ENCODE measurements at places on chromosomes 2 and 18.

GRCh38 chr18:58900015-58900649 is 35.5 kb downstream of the ZNF532 start:
- DNase-seq: no peak

DNA sequence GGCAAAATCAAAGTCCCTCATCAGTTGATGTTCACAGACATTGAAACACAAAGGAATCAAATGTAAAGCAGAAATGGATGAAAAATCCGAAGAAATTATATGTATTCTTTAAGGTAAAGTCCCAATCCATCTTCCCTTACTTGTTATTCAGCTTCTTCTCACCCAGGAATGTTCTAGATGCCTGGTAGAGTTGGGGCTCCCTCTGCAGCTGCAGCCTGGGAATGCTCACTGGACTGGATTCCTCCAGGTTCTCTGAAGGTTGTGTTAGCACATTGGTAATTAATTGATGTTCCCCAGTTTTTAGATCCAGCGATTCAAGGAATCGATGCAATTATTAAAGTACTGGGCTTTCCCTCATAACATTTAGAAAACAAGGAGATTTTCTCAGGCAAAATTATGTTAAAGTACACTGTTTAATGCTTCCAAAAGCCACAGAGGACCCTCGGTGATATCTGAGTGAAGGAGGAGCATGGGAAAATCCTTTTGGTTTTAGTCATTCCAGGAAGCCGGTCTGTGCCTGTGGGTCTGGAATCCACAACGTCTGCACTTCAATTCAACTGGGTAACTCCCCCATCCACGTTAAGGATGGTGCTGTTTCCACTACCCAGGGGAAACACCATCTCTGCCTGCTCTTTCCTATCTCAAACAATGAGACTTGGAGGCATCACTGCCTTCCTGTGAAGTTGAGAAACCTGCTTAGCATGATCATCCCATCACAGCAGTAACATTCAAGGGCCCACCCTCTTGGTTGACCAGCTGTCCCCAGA is 22.0 kb downstream of the NTSR2 start:
- no peak for DNase-seq

DNA sequence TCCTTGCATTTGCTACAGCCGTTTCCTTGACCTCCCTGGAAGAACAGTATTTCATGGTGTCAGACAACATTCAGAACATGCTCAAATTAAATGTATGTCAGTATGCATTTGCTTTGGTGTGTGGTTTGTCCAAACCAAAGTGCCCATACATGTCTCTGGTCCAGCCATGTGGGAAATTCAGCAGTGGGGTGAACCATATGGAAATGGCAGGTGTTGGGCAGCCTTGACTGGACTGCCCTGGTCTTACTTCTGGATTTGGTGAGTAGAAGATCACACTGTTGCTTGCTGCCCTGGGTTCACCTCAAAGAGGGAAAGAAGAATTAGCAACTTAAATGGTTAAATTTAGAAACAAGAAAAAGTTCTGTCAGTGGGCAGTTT is 84.5 kb downstream of the MSH2 start:
- no peak for DNase-seq

GRCh38 chr2:104878863-104879512 is 25.1 kb downstream of the POU3F3 start:
- DNase-seq: no peak

DNA sequence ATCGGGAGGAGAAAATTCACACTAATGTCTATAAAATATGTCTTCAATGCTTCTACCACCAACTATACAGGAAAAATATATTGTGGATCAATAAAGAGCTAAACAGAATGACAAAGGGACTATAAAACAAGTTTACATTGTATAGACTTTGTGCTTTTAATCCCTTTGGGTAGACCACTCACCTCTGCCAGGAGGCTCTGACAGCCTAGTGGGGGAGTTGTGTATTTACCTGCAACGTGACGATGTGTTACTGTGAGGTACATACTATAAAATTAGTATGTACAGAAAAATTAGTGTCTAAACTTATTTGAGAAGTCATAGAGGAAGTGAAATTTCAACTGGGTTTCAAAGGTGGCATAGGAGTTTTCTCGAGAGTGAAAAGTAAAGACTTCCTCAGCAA is 243.3 kb upstream of the REG3G start:
- DNase-seq: no peak

GRCh38 chr2:85901155-85901554 is 12.4 kb upstream of the ST3GAL5 start:
- no peak for DNase-seq

Data from Jurkat, Clone E6-1 (cell line).